Stimulated activated CD4-positive, alpha-beta T cell treated with anti-CD3 and anti-CD28 coated beads, Interleukin-15, amount 100 ng/mL, for 1 hour (primary cell): ENCODE measurements at places on chromosomes 3 and 15.

GRCh38 chr15:66679061-66679656, 22.9 kb upstream of the SMAD6 start:
- DNase-seq, result no peak

DNA sequence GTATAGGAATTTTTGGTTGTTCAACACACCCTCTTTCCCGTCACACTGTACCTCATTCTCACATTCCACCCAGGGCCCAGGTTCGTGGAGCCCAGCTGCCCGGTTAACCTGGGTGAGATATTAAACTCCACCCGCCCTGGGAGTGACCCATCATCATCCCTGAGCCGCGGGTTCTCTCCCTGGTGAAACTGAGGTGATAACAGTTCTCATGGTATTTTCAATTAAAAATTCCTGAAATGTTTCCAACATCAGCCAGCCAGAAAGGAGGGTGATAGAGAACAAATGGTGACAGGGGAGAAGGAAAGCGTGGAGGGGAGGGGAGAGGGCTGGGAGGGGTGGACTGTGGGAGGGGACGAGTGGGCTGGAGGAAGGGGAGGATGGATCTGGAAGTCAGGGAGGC, 148.8 kb downstream of the ALDH1A2 start:
- DNase-seq, result no peak

GRCh38 chr3:13276438-13277195, 143.5 kb downstream of the NUP210 start:
- no peak for DNase-seq

GRCh38 chr15:101057841-101058407, 138.8 kb downstream of the LRRK1 start:
- no peak for DNase-seq

DNA sequence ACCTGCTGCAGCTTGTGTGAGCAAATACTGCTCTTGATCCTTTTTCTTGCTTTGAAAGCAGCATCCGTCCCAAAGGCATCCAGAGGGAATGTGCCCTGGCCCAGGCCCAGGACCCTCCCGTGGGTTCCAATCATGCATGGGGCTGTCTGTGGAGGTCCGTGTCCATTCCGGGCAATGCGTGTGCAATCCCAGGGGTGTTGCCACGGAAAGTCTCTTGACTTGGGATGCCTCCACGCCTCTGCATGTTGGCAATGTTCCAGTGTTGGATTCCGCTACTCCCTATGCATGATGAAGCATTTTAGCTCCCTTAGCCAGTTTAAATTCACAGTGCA, 105.7 kb downstream of the SNRPN start:
- no peak for DNase-seq

- no peak for DNase-seq
Observed at GRCh38 chr3:58874248-58874741, 175.5 kb downstream of the CFAP20DC start.

DNA sequence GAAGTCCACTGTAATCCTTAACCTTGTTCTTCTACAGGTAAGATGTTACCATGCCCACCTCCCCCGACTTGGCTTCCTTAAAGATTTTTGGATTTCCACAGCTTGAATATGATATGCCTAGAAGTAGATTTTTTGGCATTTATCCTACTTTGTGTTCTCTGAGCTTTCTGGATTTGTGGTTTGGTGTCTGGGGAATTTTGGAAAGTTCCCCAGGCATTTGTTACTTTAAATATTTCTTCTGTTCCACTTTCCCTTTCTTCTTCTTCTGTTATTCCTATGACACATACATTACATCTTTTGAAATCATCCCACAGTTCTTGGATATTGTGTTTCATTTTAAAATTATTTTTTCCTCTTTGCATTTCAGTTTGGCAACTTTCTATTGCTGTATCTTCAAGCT, 122.1 kb upstream of the TMEM108 start:
- DNase-seq, result no peak

- DNase-seq, result no peak
Observed at GRCh38 chr3:46399098-46399497, 7.8 kb downstream of the CCR5AS start.

DNA sequence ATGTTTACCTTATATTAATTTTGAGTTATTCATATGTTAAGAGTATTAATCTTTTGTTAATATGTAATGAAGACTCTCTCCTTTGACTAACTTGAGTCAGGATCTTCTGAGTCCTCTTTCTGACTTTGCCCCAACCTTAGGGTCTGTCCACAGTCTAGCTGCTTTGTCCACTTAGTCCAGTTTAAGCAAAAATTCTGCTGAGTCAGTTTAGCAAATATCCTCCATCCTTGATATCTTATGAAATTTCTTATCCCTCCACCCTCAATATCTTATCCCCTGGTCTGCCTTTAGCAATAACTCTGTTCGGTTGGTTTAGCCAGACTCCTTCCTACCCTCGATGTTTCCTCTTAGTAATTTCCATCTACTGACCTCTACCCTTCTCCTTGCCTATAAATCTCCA, 91.7 kb downstream of the DIPK2A start:
- no peak for DNase-seq

DNA sequence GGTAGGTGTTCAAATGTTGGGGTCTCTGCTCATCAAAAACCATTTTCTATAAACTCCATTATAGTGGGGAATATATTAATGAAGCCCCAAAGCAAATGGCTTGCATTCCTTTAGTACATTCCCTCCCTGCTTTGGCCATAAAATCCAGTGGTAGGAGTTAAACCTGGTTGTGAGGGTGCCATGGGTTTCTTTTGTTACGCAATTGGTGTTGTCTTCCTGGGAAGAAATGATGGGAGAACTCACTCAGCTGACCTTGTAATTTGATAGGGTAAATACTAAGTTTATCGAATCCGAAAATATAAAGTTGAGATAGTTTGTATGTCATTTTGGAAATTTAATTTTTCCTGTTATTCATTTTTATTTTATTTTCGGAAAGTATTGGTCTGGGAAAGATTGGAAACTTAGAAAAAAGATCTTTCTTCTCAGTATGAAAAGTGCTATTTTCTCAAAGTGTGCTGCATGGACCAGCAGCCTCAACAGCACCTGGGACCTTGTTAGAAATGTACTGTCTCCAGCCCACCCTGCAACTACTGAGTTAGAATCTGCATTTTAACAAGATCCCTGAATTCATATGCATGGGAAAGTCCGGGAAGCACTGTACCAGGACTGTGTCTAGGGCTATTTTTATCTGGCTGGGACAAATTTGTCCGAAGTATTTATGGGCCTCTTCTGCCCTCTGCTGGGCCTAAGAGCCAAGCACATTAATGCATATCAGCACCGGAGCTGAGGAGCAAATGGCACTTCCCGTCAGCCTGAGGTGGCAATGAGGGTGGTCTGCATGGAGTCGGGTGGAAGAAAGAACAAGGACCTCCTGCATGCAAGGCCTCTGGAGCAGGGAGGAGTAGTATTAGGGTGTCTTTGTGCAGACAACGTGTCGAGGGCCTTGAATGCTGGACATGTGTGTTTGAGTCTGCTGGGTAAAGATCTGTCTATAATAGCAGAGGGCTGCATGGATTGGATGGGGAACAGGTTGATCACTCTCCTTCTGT, 54.7 kb downstream of the FAM81A start:
- peak; percentile 10 for DNase-seq

GRCh38 chr3:134074001-134074789, 44.5 kb upstream of the SLCO2A1 start:
- no peak for DNase-seq

DNA sequence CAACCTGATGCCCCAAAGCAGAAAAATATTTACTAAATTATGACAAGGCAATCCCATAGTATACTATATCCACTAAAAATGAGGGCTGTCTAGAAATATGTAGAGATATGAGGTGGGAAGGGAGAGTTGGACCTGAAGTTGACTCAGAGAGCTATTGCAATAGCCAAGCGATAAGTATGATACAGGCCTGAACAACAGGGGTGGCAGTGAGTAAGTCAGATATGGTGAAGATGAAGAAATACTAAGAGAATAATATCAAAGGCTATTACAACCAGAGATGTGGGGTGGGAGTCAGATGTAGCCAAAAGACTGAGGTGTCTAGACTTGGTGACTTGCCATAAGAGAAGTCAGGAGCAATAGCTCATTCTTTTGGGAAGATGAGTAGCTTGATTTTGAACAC, 9.2 kb downstream of the HSPBAP1 start:
- no peak for DNase-seq

- DNase-seq, result no peak
Observed at GRCh38 chr15:31211353-31211752, 109.8 kb upstream of the TRPM1 start.

DNA sequence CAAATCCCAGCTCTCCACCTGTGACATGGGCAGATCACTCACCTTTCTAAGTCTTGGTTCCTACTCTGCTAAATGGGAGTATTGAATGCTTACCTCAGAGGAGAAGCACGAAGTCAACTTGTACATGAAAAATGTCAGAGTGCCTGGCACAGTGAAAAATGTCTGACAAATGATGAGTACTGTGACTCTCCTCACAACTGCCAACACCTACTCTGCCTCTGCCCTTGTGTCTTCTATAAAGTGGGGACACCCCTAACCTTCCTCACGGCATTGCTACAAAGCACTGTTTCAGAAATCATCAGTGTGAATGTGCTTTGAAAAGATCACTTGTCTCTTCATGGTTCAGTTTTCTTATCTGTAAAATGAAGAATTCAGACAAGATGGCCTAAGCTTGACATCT, 940 bp upstream of the CCR1 start:
- DNase-seq, result no peak

DNA sequence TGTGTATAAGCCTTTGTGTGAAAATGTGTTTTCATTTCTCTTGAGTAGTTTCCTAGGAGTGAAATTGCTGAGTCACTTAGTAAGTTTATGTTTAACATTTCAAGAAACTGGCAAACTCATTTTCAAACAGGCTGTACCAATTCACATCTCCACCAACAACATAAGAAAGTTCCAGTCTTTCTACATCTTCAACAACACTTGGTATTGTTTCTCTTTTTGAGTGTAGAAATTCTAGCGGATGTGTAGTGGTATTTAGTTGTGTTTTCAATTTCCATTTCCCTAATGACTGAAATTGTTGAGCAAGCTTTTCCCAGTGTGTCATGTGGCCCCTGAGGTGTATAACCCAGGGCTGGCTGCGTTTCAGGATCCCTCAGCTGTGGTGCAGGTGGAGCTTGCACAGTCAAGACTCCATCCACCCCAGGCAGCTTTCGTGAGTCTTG, 258.5 kb downstream of the PDCD6IP start:
- DNase-seq, result no peak

DNA sequence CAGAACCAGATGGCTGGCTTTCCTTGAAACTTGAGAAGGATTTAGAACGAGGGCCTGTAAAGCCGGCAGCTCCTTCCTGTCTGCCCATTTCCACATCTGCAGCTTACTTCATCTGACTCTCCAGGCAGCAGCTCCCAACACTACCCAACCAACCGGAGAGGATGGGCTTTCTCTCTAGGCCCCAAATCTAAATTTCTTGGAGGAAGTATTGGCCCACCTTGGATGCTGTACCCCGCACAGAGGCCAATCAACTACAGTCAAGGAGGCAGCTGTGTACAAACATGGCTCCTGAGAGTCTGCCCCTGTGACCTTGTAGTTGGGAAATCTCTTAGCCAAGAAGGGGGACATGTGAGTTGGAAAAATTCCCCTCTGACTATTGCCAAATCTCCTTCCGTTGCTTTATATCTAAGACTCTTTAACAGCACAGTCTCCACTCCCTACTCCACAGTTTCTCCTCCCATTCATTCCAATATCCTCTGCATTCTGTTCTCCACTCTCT, 8.0 kb upstream of the ACAP2 start:
- no peak for DNase-seq

DNA sequence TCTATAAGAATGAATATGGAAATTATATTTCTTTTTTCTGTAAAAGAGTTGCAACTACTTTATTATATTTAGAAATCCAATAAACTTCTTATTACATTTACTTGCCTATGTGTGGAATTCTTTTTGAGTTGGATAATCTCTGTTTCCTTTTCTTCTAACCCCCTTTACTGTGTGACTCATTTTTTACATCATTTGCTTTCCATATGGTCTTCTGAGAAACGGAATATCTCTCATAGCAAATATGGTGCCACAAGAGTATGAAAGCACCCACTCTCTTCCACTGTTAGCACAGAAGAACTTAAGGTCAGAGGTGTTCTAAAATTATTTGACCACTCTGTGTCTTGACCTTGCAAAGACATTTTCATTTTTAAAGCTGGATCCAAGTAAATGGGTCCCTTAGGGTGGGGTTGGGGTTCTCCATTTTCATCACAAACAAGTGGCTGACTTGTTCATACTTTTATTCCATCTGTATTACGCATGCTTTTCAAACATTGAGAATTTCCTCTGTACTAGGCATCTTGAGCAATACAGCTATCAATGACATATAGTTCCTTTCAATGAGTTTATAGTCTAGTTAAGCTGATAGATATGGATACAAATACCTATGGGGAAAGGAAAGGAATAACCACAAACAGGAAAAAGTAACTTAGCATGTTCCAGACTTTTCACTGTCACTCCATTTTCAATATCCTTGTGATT, 281.1 kb upstream of the TPRG1 start:
- DNase-seq, result no peak

DNA sequence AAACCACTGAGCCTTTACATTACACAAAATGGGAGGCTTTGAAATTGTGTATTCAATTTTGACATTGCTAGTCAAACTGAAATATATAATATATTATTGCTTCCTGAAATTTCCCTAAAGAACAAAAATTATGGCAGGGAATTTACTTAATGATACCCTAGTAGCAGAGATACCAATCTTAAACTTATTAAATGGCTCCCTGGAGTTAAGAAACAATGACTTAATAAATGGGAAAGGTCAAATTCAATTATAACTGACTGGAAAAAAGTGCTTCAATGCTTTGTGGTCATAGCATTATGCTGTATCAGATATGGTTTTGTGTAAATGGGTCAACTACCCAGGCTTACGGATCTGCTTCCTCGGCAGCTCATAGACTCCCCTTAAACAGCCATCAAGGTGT, 244.1 kb downstream of the CNTN3 start:
- no peak for DNase-seq

DNA sequence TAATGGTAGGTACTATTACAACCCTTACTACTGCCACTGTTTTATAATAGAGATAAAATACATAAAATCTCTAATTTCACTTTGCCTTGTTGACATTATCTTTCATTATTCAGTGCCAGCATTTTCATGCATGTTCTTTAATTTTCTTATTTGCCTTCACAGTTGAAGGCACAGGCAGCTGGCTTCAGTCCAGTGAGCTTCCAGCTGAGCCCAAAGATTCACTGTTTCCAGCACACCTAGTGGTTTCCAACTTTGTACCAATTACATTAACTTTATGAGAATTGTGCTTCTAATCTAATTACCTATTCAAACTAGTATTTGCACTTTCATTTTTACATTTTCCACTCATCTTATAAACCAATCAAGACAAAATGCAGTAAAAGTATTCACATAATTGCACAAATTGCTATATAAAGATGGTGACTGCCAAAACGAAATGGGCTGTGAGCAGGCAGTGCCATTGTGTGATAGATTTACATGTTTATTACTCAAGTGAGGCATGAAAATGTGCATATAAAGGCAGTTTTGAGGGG, 228.3 kb downstream of the MFSD1 start:
- no peak for DNase-seq

- DNase-seq, result no peak
Observed at GRCh38 chr15:34606131-34606530, 22.7 kb upstream of the GOLGA8B start.

GRCh38 chr3:56467108-56467507, 1.2 kb downstream of the ERC2 start:
- DNase-seq, result no peak
